NCI-H1105 treated with DMSO at 0.1 percent for 48 hours (cell line): ENCODE measurements at places on chromosomes 2 and 18.

DNA sequence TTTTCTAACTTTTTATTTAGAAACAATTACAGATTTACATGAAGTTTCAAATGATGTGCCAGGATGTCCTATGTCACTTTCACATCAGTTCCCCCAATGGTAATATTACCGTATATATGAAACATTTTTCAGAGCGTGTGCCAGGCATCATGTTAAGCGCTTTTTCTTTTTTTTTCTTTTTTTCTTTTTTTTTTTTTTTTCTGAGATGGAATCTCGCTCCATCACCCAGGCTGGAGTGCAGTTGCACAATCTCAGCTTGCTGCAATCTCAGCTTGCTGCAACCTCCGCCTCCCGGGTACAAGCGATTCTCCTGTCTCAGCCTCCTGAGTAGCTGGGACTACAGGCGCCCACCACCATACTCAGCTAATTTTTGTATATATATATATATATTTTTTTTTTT, 5.6 kb upstream of the PPP4R1 start:
- no peak for DNase-seq

DNA sequence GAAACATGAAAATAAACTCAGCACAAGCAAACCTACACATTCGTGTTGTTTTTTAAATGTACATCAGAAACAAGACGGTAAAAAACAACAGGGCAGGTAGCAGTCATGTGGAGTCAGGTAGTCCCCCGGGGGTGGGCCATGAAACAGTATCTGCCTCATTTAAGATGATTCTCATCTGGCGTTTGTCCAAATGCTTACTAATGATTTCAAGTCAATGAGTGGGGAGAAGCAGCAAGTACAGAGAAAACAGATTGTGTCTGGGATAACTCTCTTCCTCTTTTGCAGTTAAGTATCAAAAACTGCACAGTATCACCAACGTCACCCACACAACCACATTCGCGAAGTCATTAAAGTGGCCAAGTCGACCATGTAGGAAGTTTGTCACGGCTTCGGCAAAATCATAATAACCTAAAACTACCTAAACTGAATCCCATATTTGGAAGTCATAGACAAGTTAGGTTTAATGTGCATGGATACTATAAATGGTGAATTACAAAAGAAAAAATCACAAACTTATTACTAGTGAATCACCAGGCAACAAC, 1.3 kb downstream of the LAPTM4A start:
- peak; percentile 87 for DNase-seq

DNA sequence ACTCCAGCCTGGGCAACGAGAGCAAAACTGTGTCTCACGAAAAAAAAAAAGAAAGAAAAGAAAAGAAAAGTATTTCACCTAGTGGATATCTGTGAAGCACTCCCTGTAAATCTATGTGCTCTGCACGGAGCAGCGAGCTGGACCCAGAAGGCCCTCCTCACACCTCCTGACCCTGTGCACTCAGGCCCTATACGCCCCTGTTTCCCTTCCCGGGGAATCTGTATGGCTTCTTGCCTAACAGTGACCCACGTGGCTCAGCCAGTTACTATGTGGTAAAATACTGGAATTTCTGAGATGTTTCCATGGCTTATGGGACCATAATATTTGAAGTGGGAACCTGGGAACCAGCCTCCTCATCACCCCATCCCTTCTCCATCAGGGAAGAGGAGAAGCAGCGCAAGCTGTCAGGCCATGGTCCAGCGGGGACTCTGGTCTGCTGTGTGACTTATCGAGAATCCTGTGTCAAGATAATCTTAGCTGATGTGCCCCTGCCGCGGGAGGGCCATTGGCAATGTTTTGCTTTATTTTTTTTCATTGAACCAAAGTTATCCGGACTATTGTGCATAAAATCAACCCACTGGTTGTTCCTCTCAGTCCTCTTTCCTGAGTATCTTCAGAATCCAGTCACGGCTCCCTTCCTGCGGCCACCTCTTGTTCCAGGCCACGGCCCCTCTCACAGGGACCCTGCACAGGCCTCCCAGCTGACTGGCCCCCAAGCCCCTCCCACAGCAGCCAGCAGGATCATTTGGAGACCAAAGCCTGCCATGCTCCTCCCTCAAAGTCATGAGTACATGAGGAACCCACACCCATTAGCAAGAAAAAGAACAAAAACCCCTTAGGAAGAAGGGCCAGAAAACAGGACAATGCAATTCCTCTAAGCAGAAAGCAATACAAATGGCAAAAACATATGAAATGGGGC, 30.6 kb downstream of the SDC1 start:
- DNase-seq: no peak

DNA sequence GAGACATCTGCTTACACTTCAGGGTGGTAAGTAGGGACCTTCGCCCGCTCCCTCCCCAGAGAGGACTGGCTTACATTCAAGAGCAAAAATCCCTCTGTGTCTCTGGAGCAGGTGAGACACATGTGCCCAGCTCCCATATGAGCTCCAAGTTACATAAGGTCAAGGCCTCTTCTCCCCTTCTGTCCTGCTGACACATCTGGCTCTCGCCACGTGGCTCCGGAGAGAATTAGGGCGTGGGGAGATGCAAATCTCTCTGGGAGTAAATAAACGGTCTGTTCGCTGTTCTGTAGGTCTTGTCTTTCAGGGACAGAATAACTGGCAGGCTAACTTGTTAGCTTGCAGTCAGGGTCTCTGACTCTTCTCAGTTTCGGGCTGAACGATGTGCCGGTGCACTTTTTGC, 16.2 kb downstream of the MRO start:
- DNase-seq: no peak

- DNase-seq: no peak
Measured at GRCh38 chr18:35345460-35345921, 1.3 kb upstream of the ZNF24 start.

DNA sequence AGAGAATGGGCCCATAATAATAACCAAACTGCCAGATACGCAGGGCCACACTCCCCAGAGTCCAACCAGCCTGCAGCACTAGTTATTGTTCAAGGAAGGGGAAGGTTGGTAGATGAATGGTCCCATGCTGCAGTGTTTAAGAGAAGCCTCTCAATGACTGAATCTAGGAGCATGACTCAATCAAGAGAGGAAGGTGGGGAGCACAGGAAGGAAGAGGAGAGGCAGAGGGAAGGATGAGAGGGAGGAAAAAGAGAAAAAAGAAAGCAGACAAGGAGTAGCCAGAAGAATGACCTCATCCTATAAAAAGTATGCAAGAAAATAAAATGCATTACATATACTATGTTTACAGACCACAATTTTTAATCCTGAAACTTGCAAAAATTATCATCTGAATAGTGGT, 174.5 kb downstream of the TCF4 start:
- DNase-seq: no peak

DNA sequence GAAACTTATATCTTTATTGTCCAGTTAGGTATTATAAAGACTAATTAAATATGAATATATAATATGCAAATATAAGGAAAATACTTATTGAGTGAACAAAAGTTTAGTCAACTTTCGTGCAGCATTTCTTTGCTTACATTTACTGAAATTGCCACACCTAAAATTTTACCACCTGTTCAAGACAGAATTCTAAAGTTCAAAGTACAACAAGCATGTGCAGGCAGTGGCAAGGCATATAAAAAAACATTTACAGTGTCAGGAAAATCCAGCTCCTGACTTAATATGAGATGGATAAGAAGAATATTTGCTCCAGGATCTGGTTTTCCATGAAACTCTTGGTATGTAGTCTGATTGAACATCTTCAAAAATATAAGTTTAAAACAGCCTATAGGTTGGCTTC, 4.8 kb downstream of the ITPRID2 start:
- no peak for DNase-seq

- DNase-seq: no peak
Measured at GRCh38 chr2:109352056-109352897, 223.3 kb downstream of the SH3RF3 start.

- DNase-seq: no peak
Measured at GRCh38 chr18:36627637-36628036, 201.2 kb downstream of the TPGS2 start.

- no peak for DNase-seq
Measured at GRCh38 chr2:202115479-202115971, 42.5 kb downstream of the KIAA2012 start.

GRCh38 chr2:16240402-16240801, 300.1 kb downstream of the MYCN start:
- DNase-seq: no peak

- peak; percentile 49 for DNase-seq
Measured at GRCh38 chr18:59783138-59783537, 85.9 kb upstream of the CCBE1 start.

GRCh38 chr2:176851200-176851888, 361.2 kb upstream of the HNRNPA3 start:
- peak; percentile 68 for DNase-seq

DNA sequence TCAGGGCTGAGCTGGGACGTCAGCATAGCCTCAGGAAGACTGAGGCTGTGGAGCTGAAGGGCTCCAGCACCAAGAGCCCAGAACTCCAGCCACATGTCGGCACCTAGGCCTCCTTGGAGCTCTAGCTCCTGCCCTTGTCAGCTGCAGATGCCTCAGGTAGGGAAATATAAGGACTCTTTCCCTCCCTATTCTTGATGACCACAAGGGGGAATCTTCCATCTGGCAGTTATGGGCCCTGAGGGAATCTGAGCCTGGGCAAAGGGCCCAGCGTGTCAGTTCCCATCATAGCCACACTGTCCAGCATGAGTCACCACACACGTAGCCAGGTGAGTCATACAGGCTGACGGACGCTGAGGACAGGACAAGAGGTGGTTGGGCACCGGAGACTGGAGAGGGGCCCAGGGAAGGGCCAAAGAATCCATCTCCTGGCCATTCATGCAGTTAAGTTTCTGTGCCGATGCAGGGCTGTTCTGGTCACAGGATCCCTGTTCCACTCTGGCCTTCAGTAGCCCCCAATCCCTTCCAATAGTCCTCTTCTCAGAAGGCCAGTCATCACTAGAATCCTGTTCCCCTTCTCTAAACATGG, 1.8 kb downstream of the MPV17 start:
- DNase-seq: no peak

DNA sequence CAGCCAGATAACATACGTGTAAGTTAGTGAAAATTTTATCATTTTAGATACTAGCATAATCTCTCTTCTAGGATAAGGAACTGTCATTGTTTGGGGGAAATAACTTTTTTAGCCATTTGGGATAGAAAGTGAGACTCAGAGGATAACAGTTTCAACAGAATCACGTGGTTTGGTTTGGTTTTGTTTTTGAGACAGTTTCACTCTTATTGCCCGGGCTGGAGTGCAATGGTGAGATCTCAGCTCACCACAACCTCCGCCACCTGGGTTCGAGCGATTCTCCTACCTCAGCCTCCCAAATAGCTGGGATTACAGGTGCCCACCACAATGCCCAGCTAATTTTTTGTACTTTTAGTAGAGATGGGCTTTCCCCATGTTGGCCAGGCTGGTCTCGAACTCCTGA, 323.2 kb upstream of the MEIS1 start:
- no peak for DNase-seq

DNA sequence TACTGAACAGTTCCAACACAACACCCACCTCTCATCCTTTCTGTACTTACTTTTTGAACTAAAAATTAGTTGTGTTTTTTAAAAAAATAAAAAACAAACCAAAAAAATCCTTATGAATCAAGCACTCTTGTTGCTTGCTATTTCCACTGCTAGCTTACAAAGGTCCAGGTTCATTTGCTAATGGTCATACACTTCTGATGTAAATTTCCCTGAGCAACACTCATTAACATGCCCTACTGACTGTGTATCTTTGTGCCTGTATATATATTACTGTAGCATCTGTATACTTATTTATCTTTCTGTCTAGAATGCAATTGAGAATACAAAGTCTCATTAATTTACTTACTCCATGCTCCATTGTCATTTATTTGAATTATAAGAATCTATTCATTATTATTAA, 30.3 kb upstream of the IKZF2 start:
- no peak for DNase-seq

GRCh38 chr2:71944183-71944550, 203.5 kb downstream of the CYP26B1 start:
- no peak for DNase-seq

GRCh38 chr18:8366656-8367055, 242.6 kb upstream of the RAB12 start:
- no peak for DNase-seq

DNA sequence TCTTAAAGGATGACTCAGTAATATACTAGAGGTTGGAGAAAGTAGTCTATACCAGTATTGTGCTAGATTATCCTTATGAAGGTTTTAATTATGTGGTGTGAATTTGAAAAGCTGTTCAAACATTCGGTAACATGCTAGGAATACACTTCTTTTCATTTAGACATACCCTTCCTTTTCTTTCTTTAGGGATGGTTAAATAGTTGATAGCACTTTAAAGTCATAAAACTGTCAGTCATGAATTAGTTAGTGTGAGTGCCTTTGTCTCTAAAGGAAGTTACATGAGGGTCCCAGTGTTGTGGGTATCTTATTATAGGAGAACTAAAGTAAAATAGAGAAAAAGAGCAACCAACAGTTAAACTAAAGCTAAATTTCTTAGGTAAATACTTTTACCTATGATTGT, 149.3 kb downstream of the CSRNP3 start:
- DNase-seq: no peak

- DNase-seq: no peak
Measured at GRCh38 chr18:37946324-37946723, 380.7 kb upstream of the CELF4 start.

DNA sequence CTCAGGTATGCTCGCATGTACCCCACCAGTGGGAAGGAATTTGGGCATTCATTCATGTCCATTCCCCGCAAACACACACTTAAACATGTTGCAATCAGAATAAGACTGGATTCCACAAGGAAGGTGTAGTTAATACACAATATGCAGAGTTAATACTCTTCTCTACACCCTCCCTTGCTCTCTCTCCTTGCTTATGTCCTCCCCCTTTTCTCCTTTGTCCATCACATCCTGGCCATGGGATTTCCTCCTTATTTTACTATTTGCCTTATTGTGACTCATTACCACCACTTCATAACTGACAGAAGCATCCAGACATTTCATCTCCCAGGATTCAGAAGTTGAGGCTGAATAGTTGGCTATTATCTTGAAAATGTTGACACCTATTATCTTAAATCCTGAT, 473.8 kb upstream of the SPHKAP start:
- DNase-seq: no peak

GRCh38 chr2:9373047-9373446, 50.3 kb downstream of the ITGB1BP1 start:
- DNase-seq: no peak

DNA sequence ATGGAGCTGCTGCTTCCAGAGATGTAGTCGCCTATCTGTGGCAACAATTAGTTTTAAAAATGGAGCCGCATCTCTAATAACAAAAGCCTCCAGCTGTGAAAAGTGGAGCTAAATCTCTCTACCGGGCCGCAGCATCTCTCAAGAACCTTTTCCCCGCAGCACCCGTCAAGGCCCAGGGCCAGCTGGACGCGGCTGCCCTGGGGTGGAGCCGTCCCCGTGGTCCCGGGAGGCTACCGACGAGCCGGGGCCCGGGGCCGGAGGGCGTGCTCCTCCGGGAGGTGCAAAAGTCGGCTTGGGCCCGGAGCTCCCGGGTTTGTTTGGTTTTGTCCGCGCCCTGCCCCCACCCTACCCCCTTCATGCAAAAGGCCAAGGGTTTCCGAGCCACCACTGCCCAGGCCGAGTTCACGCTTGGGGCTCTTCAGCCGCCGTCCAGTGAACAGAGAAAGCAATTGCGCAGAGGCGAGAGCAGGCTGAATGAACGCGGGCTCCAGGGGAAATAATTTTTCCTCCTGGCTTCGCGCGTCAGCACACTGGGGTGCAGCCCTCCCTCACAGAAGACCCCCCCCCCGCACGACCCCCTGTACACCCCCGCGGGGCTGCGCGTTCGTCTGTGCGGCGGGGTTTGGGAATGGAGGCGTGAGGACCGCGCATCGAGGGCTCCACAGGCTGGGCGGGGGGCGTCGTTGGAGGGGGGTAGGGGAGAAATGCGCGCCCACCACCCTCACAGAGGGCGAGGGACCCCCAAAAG, 557 bp upstream of the GREB1L start:
- no peak for DNase-seq
